Right renal cortex interstitium (tissue), 3 donors: ENCODE measurements at places on chromosomes 6 and 20. TPM values are rescaled to one million over a fixed set of nuclear protein-coding genes. Genes with fewer than 3 reads are reported as not detected.

GRCh38 chr6:10682355-10682988, 11.9 kb downstream of the C6orf52 start:
- no peak for DNase-seq

- DNase-seq, result no peak
Observed at GRCh38 chr6:170420791-170421776, 114.5 kb downstream of the FAM120B start.

- DNase-seq, result no peak
Observed at GRCh38 chr20:4135385-4136077, 120.2 kb upstream of the RNF24 start.

- DNase-seq, result no peak
Observed at GRCh38 chr20:63134201-63134612, 81.7 kb downstream of the YTHDF1 start.

DNA sequence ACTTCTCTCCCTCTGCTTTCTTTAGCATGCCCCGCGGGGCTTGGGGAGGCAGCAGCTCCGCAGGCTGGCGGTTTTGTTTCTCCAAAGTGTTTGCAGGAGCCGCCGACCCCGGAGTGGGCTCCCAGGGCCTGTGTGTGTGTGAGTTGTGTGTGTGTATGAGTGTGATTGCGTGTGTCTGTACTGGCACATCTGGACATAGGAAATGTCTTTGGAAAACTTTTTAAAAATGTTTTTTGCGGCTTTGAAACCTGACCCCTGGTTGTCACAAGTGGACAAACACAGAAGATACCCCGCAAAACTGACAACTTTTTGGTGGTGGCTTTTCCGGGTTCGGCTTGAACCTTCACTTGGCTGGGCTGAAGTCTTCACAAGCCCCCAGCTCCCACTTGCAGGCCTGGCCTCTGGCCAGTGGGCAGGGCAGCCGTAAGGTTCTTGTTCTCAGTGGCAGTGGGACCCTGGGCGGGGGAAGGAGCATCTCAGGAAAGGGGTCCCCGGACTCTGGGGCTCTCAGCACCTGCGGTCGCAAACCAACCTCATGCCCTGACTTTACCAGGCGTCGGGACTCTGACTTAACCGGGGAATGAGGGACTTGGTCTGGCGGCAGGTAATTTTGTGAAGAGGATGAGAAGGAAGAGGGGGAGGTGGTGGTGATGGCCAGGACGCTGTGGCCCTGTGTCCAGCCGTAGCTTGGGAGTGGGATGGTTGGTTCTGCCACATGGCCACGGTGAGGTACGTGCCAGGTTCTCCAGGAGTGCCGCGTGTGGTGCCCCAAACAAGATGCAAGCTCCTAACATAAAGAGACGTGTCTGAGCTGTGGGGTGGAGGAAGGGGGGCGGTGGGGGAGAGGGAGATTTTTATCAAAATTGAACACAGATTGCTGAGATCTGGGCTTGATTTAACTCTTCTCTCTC, 619 bp downstream of the DAAM2 start:
- DNase-seq, result no peak

- DNase-seq, result no peak
Observed at GRCh38 chr20:16228722-16229121, 344.5 kb downstream of the KIF16B start.

DNA sequence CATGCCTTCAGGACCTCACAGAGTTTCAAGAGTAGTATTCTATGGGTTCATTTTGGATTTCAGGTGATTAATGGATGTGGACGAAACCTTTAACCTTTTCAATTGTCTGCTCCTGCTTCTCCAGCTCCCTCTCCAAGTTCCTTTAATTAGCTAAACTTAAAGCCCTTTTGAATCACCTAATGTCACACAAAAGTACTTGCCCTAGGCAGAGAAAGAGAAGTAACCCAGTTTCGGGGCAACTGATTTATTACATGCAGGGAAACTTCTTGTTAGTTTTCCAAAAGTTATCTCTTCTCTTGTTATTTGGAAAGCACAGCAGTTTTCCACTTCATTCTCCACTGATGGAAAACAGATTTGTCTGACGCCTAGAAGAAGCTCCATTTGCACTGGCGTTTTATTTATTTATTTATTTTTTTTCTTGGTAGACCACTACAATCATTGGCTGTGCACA, 407.7 kb upstream of the JARID2 start:
- no peak for DNase-seq

BFSP1 gene
- polyA plus RNA-seq, result 3.9 TPM
